ENCODE measurements at places on chromosomes 3 and 15.

- DNase-seq, result peak; percentile 32
Observed at GRCh38 chr15:37888356-37888755, 46.1 kb upstream of the TMCO5A start.

DNA sequence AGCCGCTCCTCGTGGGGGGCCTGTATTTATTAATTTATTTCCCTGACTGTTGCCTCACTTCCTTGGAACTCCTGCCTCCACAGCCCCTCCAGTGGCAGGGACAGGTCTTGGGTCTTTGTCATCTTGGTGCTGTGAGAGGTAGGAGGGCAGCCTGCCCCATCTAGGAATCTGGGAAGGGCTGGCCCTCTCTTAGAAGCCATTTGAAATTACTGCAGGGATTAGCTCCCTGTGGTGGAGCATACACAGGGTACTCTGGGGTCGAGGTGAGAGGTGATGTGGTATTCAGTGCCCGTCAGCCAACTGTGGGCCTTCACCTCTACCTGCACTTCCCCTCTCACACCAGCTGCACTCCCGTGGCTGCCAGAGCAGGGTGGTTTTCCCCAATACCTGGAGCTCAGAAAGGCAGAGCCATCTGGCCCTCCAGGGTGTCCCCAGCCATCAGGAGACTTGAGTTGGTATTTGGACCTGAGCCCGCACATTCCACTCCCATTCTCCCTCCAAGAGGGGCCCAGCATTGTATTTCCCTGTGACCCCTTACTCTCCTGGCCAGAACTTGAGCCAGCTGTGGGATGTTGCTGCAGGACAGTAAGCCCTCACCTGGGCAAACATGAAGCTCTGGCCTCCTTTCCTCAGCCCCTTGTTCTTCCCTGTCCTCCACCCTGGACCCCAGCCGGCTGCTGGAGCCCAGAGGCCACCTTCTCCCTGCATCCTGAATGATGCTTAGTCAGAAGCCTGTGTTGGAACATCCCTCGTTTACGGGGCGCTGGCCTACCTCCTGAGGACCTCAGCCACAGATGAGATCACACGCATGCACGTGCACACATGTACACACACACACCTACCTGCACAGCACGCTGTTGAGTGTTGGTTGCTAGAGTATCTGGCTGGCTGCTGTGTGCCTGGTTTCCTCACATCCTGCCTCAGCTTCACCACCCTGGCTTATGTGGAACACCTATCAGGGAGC is 2.0 kb upstream of the JMJD7 start:
- DNase-seq, result no peak

DNA sequence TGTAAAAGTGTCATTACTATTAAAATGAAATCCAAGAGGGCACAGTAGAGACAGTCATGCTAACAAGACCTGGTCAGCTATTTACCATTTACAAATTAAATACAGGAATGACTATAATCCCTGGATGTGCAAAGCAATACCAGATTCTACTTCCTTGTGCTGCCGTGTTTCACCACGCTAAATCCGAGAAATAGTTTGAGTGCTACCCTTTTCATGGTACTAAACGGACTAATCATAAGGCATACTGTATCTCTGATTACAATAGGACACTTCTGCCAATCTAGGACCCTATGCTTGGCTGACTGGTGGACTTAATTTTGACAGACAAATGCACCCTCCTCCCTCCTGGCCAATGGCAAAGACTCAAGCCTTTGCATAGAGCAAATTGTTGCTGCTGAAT is 63.0 kb upstream of the NR2F2 start:
- DNase-seq, result no peak

DNA sequence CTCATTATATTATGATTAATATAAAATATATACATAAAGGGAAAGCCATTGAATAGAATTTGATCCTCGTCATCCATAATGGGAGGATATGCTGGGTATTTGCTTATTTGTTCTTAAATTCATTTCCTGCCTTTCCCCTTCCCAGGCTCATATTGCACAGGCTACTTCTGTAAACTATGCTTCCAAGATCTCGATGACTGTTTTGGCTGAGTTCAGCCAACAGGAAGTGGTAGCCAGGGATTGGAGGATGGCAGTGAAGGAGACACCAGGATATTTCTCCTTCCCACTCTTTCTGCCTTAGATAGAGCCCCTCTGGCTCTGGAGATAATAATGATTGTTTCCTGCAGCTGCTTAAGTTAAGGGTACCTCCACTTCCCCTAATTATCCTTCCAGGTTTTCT is 44.3 kb upstream of the DYNC1LI1 start:
- no peak for DNase-seq

DNA sequence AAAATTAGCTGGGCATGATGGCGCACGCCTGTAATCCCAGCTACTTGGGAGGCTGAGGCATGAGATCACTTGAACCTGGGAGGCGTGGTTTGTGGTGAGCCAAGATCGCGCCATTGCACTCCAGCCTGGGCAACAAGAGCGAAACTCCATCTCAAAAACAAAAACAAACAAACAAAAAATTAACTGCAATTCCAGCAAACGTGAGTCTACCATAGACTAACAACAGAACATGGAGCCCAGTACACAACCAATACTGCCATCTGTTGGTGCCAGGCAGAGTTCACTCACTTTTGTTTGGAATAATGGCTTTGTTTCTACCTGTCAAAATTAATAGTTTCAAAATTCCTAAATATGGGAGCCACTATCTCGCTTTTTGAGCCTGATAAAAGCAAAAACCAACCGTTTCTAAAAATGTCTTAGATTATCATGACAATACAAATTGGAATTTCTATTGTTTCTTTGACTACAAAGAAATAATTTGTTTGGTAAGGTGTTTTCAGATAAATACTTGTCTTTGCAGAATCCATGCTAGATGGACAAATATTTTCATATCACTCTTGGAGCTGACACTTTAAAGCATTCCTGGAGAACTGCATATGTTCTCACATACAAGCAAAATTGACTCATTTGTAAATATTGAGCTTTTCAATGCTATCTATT is 45.0 kb downstream of the GPR176 start:
- no peak for DNase-seq

DNA sequence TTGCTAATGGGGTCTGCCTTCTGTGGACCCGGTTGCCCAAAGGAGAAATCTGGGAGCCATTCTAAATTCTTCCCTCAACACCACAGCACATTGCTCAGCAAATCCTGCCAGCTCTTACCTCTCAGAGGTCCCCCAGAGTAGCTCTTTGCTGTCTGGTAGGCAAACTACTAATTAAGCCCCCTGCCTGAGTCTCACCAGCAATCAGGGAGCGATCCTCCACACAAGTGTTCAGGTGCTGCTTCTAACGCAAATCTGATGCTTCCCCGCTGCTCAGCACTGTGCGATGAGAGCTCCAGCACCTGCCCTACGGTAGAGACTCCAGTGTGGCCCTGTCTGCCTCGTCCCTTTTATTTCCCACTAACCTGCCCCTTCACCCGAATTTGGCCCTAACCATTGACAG is 60.5 kb downstream of the HCN4 start:
- no peak for DNase-seq

All from RCC 7860 (cell line).